ENCODE measurements at places on chromosomes 6 and 20.
A peak's percentile ranks its signal among the peaks of the same experiment; 100 is the strongest.

- no peaks in the 10 kb centered on the region for H3K36me3 ChIP-seq
- H3K27me3 ChIP-seq: peaks cover 40% of the 10 kb centered on the region
- H3K4me1 ChIP-seq: peaks cover 6% of the 10 kb centered on the region
- peak overlapping the region; percentile 47 for H3K4me3 ChIP-seq
- H3K27ac ChIP-seq: no peak overlapping the region
These were observed 2.0 kb downstream of the FNDC1 start for GRCh38 chr6:159170999-159171712.

GRCh38 chr6:158831571-158831970 lies 12.4 kb upstream of the EZR start:
- no peaks in the 10 kb centered on the region for H3K4me1 ChIP-seq
- H3K27me3 ChIP-seq: no peaks in the 10 kb centered on the region
- DNase-seq: no peak
- H3K4me3 ChIP-seq: no peak overlapping the region
- H3K36me3 ChIP-seq: no peaks in the 10 kb centered on the region

DNA sequence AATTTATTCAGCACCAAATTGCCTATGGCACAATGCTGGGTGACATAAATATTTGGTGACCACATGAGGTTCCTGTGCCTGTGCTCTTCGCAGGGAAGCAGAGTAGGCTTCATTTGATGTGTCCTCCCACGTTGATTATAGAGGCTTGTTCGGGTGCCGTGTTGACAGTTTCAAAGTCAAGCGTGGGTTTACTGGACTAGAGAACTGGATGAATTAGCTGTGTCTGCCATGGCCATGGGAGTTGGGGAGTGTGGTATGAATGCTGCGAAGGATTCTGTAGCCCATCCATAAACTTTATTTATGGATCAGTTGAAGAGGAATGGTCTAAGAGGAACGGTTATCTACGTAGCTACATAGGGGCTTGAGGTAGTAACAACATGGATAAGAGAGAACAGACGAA lies 11.0 kb downstream of the CD109 start:
- no peaks in the 10 kb centered on the region for H3K36me3 ChIP-seq
- no peaks in the 10 kb centered on the region for H3K27me3 ChIP-seq
- no peak for DNase-seq
- no peak overlapping the region for H3K4me3 ChIP-seq
- H3K27ac ChIP-seq: no peak overlapping the region

DNA sequence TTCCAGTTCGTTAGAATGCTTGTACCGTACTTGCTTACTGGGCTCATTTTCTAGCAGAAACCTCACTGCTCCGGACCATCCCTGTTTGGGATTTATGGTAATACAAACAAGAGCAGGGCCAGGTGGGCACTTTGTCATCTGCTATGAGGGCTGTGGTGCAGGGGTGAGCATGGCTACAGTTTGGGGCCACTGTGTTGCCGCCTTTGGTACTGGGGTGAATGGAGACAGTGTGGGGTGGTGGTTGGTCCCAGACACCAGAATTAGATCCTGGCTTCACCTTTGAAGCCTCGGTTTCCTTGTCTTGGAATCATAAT lies 95.0 kb downstream of the TOX2 start:
- DNase-seq: no peak
- no peak overlapping the region for H3K4me3 ChIP-seq
- H3K36me3 ChIP-seq: no peaks in the 10 kb centered on the region
- H3K4me1 ChIP-seq: no peaks in the 10 kb centered on the region

DNA sequence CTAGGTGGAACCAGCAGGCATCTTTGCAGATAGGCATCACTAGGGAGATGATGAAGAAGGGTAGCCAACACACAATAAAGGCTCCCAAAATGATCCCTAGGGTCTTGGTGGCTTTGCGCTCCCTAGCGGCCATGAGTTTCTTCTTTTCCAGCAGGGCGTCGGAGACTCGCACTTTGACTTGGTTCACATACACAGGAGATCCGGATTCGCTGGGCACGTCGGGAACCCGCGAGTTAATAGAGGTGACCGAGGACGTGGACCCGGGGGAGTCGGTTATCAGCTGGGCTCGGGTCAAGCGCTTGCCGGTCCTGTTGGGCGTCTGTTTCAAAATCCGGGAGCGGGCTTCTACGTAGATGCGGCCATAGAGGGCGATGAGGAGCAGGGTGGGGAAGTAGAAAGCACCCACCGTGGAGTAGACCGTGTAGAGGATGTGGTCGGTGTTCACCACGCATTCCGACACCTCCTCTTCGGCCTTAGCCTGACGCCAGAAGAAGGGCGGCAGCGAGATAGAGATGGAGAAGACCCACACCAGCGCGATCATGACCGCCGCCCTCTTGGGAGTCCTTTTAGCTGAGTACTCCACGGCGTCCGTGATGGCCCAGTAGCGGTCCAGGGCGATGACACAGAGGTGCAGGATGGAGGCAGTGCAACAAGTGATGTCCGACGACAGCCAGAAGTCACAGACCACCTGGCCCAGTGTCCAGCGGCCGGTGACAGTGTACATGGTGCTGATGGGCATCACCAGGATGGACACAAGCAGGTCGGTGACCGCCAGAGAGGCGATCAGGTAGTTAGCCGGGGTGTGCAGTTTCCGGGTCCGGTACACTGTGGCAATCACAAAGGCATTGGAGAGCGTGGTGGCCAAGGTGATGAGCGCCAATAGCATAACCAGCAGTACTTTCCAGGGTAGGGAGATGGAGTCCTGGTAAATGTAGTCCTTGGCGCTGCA lies 658 bp downstream of the HTR1B start:
- no peak for DNase-seq
- no peaks in the 10 kb centered on the region for H3K36me3 ChIP-seq
